Vagina (tissue), 2 donors: ENCODE measurements at places on chromosomes 13 and 19.

GRCh38 chr13:29020314-29020713 lies 200.2 kb downstream of the MTUS2 start:
- no peak for DNase-seq

GRCh38 chr13:33913829-33914228 lies 95.9 kb downstream of the RFC3 start:
- no peak for DNase-seq

- DNase-seq = no peak
These were observed 7.0 kb downstream of the MAU2 start for GRCh38 chr19:19327672-19328071.

DNA sequence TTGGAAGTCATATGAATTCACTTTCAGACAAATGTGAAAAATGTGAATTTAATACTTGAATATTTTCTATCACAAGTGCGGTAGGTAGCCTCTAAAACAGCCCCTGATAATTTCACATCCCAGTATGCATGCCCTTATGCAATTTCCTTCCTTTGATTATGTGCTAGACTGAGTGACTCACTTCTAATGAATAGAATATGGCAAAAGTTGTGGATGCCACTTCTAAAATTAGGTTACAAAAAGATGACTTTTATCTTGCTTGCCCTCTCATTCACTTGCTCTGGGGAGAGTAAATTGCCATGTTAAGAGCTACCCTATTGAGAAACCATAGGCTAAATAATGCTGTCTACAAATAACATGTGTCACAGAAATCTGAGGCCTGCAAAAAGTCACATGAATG lies 402.5 kb upstream of the PCDH9 start:
- no peak for DNase-seq

DNA sequence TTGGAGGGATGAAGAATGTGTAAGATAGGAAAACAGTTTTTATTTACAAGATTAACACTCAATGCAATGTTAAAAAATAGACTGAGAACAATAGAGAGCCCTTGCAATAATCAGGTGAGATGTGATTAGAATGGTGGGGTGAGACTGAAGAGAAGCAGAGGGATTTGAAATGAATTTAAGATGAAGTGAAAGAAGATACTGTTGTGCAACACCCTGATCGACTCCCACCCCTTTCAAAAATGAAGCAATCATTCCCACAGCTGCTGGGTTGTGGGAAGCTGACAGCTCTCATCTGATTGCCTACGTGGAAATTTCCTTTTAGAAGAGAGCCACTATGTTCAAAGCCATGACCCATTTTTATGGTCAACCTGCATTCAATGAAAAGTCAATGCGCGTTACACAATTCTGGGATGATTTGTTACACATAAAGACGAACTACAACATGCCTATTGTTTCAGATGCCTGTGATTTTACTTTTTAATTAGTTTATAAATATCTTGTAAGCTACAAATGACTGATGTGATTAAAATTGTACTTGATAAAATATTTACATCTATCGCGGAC lies 1374.8 kb downstream of the PCDH9 start:
- no peak for DNase-seq

DNA sequence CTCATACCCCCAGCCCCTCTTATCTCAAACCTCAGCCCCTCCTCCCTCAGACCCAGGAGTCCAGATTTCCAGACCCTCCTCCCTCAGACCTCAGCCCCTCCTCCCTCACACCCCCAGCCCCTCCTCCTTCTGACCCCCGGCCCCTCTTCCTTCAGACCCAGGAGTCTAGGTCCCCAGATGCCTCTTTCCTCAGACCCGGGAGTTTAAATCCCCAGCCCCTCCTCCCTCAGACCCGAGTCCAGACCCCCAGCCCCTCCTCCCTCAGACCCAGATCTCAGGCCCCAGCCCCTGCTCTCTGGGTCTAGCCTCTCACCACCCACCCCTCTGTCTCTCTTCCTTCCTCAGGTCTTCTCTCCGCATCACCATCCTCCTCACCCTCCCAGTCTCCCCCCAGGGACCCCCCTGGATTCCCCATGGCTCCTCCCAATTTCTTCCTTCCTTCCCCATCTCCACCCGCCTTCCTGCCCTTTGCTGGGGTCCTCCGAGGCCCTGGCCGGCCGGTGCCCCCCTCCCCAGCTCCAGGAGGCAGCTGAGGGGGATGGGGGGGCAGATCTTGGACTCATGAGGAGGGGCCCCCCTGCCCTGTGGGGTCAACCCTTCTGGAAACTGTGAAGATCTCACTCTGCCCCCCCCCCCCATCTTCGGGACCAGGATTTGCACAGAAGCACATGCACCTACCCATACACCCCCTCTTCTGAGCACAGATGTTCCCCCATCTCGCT lies 10.7 kb downstream of the BCL3 start:
- no peak for DNase-seq

- DNase-seq = no peak
These were observed 86.2 kb upstream of the USP29 start for GRCh38 chr19:57033576-57033975.

GRCh38 chr13:99386911-99387788 lies 80.0 kb upstream of the GPR183 start:
- DNase-seq = peak; percentile 74

DNA sequence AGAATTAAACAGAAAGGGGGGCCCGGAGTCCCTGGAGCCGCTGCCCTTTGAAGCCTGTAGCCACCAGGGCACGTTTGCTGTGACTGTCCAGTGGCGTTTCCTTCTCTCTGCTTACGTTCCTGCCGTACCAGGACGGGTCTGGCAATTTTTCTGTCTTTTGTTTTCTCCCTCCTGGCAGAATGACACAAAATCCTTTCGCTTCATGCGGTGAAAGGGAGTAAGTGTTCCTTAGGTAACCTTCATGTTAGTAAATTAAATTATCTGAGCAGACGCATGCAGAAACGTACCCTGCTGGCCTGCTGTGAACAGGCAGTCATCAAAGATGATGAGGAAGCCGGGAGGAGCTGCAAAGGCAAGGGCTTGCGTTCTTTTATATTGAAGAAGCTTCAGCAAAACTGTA lies 299.3 kb upstream of the ARGLU1 start:
- DNase-seq = no peak

GRCh38 chr13:44934724-44935123 lies 54.5 kb downstream of the NUFIP1 start:
- DNase-seq = no peak

- no peak for DNase-seq
These were observed 836.9 kb upstream of the PCDH9 start for GRCh38 chr13:68066879-68067513.

DNA sequence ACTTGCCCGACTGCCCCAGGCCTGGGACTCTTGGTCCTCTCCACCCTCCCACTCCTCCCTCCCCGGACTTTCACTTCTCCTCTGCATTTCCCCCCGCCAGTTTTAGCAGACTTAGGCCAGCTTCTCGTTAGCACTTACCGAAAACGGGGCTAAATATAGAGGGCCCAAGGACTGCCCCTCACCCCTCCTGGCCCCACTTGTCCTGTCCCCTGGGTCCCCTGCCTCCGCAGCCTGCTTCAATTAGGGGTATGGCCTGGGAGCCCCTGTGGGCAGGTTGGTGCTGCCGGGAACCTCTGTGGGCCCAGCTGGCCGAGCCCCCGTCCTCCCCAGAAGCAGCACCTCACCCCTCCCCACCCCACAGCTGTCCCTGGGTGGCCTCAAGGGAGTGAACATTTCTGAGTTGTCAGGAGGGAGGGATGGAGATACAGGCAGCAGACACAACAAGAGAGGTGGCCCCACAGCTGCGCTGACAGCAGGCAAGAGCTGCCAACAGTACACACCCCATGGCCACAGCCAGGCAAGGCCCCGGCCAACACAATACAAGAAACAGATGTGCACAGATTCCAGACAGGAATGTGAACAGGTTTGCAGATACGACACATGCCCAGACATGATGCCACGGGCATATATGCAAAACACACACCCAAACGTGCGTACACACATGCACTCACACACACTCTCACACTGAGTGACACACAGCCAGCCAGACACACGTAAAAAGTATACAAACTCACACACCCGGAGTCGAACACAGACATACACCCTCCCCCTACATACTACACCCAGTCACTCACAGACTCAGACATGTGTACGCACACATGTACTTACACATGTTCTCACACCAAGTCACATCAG lies 2.6 kb downstream of the POU2F2 start:
- DNase-seq = no peak

DNA sequence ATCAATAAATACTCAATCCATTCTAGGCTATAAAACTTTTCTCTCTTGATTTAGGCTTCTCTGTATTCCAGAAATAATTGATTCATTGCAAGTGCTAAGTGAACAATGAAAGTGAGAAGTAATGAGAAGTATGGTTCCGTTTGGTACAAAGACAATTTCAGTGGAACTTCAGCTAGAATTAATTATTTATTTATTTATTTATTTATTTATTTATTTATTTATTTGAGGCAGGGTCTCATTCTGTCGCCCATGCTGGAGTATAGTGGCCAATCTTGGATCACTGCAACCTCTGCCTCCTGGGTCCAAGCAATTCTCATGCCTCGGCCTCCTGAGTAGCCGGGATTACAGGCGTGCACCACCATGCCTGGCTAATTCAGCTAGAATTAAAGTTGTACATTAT lies 262.1 kb downstream of the B3GLCT start:
- DNase-seq = no peak

- DNase-seq = no peak
These were observed 102.1 kb downstream of the ITGBL1 start for GRCh38 chr13:101554420-101555125.

DNA sequence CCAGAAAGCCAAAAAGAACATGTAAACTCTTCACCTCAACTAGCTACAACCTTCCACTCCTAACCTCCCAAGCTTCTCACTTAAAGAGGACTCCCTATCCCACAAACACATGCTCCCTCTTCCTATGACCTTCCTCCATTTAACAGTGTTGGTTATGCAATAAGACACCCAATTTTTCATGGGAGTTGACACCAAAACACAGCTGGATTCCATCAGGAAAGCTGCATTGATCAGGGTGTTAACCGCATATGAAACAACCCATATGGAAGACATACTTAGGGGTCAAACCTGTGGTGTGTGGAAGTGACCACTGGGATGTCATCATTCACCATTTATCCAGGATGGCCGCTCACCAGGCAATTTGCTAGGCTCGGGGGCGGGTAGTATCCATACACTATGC lies 21.9 kb downstream of the ZNF473 start:
- no peak for DNase-seq

DNA sequence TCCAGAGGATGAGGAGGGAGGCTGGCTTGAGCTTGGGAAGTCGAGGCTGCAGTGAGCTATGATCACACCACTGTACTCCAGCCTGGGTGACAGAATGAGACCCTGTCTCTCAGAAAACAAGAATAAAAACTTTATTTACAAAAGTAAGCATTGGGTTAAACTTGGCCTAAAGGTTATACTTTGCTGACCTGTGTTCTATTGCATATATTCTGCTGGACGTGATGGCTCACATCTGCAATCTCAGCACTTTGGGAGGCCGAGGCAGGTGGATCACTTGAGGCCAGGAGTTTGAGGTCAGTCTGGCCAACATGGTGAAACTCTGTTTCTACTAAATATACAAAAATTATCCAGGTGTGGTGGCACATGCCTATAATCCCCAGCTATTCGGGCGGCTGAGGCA lies 6.6 kb upstream of the ARHGEF18 start:
- no peak for DNase-seq

DNA sequence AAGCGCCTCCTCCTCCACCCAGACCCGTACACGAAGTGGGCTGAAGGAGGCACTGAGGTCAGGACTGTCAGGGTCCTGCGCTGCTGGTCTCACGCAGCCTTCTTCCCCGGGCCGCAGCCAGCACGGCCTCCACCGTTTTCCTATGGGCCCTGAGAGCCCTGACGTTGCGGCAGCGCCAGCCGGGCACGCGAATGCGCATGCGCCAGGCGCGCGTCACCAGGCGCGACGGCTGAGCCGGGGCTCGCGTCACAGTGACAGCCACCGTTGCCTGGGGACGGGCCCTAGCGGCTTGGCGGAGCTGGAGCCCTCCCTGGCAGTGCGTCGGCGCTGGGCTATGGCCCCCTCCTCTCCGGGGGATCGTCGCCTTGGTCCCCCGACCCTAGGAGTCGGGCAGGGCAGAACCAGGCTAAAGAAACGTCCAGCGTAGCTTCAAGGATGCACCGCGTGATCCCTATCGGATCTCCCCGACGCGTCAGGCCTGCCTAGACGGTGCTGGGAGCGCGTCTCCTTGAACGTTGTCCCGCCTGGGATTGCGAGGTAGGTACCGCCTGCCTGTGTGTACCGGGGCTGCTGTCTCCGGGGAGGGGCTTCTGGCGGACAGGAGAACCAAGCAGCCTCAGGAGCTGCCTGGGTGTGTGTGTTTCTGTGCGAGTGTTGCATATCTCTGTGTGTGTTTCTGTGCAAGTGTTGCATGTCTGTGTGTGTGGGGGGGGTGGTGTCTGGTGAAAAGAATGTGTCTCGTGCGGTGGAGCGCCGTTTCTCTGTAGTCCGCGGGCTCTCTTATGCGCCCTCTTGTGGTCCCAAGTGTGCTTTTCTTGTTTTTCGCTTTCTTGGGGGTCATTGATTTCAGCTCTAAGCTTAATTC lies 43.2 kb downstream of the ZNF571 start:
- no peak for DNase-seq

- DNase-seq = no peak
These were observed 6.1 kb downstream of the DOCK6 start for GRCh38 chr19:11256189-11256588.

GRCh38 chr13:28754698-28755545 lies 36.2 kb upstream of the SLC46A3 start:
- no peak for DNase-seq

GRCh38 chr19:7970716-7971448 lies 27.4 kb upstream of the TIMM44 start:
- DNase-seq = no peak

- DNase-seq = no peak
These were observed 4.5 kb downstream of the PPP1R12C start for GRCh38 chr19:55112777-55113569.

GRCh38 chr13:50700664-50701305 lies 142.7 kb downstream of the DLEU7 start:
- DNase-seq = no peak

- no peak for DNase-seq
These were observed 6.4 kb downstream of the GNA15 start for GRCh38 chr19:3142292-3142670.

DNA sequence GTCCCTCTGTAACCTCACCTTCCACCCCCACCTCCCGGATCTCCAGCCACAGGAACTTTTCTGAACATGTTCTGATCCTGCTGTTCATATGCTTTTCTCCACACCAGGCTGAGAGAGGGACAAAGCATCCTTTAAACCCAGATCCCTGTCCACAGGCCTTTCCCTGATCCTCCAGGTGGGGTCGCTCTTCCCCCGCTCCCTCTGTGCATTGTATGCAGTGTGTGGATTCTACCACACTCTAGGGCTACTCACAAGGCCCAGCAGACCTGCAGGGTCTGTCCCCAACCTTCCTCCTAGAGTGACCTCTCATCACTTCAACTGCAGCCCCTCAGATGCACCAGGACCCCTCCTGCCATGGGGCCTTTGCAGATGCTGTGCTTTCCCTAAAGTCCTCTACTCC lies 1200.6 kb downstream of the UQCRFS1 start:
- peak; percentile 58 for DNase-seq

GRCh38 chr13:59770451-59770850 lies 393.3 kb downstream of the DIAPH3 start:
- DNase-seq = no peak

- DNase-seq = no peak
These were observed 1479.2 kb upstream of the PRR20A start for GRCh38 chr13:55661505-55661904.
